Ureter (tissue), 1 donor: ENCODE measurements at places on chromosomes 4 and X. TPM values are rescaled to one million over a fixed set of nuclear protein-coding genes. Genes with fewer than 3 reads are reported as not detected.

ZAR1 gene
- total RNA-seq: not detected

NR0B1 gene
- total RNA-seq: not detected

FAM236D gene
- total RNA-seq: not detected

RASSF6 gene
- total RNA-seq: 41.7 TPM

MSN gene
- 134 TPM for total RNA-seq

CLIC2 gene
- total RNA-seq: 16.7 TPM

NPFFR2 gene
- 0.60 TPM for total RNA-seq

MMRN1 gene
- 32.3 TPM for total RNA-seq

- no peak for DNase-seq
These were observed 17.9 kb downstream of the UBE2K start for GRCh38 chr4:39715788-39716187.

- no peak for DNase-seq
These were observed 901 bp downstream of the JADE1 start for GRCh38 chr4:128810331-128810870.

- DNase-seq: no peak
These were observed 35.4 kb upstream of the TMEM184C start for GRCh38 chr4:147581606-147582350.

GRCh38 chrX:152897222-152898131, at the start of gene ZNF185:
TSS of gene ZNF185 (plus strand) at chrX:152898067. CDS start at chrX:152914490, 16,423 bp downstream.
- peak; percentile 76 for DNase-seq

GRCh38 chr4:78780093-78780492, 3.9 kb downstream of the BMP2K start:
- no peak for DNase-seq

- no peak for DNase-seq
These were observed 1.7 kb upstream of the METTL14 start for GRCh38 chr4:118683513-118683912.

- DNase-seq: no peak
These were observed at the start of gene CFAP47 for GRCh38 chrX:35919536-35920309. TSS of gene CFAP47 (plus strand) at chrX:35919734. CDS start at chrX:35919800, 66 bp downstream.

DNA sequence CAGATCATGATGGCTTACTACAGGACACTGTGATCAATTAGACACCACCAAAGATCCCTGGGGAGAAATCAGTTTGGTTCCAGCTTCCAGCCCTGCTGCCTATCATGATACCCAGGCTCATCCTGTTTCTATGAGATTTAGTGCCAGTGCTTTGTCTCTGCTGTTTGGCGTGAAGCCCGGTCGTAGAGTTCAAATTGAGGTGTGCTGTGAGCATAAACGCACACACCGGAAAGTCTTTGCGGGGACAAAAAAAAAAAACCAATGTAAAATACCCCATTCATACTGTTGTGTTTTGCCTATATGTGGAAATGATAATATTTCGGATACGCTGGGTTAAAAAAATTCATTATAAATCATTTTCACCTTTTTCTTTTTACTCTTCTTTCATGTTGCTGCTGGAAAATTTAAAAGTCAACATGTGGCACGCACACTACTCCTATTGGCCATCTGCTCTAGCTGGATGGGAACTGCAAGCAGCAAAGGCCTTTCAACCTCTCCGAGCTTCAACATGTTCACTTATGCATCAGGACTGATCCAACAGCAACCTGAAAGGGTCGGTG, 607 bp upstream of the DKC1 start:
- DNase-seq: no peak

- no peak for DNase-seq
These were observed 451 bp upstream of the FGD1 start for GRCh38 chrX:54496517-54496852.

DNA sequence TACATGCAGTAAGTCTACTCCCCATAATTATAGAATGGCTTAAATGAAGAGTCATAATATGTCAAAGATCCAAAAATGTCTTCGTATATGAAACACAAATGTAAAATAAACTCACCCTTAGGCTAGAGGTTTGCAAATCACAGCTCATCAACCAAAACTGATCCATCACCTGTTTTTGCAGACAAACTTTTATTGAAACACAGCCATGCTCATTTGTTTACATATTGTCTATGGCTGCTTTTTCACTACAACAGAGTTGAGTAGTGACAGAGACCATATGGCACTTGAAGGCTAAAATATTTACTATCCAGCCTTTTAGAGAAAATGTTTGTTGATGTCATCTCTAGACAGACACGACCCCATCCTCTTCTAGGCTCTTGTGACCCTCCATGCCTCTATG, 64.5 kb upstream of the GEMIN8 start:
- no peak for DNase-seq

DNA sequence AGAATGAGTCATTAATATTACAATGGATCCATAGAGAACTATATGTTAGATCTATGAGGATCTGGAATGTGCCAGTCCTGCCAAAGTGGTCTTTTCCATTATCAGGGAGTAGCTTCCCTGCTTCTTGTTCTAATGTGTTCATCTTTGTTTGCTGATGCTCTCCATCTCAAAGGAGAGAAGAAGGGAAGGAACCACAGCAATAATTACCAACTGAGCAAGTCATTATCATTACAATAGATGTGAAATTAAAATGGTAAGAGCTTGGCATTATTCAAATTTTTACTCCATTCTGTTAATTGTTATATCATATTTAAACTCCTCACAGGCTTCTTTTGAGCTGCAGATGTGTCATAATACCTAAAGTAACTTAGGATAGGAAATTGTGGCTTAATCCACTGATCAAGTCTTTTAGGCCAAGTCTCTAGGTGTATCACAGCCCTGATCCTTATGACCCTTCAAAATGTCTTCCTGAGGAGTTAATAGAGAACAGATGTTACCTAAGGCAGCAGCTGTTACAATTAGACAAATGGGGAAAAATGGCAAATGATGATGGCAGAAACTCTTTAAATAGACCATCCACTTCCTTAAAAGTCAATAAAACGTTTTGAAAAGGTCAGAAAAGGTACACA, 1492.7 kb upstream of the IGFBP7 start:
- DNase-seq: no peak

DNA sequence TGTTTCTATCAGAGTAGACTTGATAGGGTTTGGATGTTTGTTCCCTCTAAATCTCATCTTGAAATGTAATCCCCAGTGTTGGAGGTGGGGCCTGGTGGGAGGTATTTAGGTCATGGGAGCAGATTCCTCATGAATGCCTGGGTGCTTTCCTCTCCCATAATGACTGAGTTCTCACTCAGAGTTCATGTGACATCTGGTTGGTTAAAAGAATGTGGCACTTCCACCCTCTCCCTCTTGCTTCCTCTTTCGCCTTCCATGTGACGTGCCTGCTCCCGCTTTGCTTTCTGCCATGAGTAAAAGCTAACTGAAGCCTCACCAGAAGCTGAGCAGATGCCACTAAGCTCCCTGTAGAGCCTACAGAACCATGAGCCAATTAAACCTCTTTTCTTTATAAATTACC, 47.3 kb upstream of the SRPX start:
- no peak for DNase-seq

DNA sequence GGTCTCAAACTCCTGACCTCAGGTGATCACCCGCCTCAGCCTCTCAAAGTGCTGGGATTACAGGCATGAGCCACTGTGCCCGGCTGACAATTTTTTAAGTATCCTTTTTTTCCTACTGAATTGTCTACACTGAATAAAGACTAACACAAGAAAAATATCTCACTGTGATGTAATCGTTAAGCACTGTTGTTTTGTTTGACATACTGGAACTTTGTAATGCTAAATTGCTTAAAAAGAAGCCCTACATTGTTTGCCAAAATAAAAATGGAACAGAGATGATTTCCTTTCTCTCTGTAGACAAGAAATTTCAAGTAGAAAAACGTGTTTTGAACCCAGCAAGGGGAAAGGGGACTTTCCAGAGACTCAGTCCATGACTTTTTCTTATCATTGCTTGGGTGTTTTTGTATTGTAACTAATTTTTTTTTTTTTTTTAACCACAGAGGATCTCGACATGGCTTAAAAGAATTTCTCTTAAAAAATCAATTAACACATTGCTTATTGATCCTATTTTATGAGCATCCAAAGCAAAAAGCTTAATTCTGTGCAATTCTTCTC, 74.9 kb downstream of the TMEM156 start:
- DNase-seq: no peak

DNA sequence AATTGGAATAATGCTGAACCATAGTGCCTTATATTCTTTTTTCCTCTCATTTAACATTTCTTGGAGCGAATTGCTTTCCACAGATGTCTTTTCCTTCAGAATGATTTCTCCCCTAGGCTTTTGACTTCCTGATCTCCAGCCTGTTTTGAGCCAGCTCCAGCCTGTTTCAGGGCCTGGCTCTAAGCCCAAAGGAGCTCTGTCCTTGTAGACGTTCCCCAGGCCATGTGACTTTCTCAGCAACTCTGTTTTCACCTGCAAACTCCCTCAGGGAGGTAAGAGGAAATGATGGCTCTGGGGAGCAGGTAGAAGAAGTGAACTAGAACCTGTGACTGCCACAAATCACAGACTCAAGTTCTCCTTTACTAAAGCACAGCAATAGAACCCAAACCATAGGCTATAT, 89.1 kb downstream of the AKAP4 start:
- DNase-seq: no peak

DNA sequence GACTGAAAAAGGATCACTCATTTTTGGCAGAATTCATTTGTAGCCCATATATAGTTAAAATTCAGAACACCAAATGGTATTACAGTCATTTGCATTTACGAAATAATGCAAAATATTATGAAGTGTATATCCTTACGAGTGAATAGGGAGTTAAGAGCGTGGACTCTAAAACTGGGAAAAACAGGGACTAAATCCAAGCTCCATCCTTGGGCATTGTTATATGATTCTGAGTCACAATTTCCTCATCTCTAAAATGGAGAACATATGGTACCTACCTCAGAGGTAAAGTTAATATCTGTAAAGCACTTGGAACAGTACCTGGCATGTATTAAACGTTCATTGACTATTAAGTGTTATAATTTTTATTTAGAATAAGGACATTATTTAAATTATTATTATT, 106.3 kb downstream of the ZAR1 start:
- DNase-seq: no peak

DNA sequence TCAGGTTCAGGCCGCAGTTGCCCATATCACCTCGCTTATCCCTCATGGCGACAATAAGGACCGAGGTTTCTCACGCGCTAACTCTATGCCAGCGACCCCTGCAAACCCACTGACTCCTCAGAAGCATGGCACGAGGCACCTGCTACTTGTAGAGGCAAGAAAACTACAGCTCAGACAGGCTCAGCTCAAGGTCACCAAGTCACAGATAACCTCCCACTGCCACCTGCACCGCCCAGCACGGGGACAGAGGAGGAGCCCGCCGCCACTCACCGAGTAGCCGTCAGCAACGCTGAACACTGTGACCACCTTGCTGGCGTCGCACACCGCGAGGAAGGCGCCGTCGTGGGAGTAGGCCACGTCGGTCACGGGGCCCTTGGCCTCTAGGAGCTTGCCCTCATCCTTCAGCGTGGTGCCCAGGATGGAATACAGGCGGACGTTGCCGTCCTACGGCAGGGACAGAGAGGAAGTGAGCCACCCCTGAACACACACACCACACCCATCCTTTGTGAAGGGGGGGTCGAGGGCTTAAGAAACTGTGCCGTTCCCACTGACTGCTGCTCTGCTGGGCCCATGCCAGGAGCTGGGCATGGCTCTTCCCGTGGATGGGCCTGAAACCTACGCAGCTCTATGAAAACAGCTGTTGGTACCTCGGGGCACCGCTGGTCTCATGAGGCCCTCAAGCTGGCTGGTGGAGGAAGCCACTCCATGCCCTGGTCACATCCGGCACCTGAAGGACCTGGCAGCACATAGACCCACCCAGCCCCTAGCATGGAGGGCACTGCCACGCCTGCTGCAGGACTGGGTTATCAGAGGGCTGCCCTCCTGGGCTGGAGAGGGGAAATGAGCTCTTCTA, 38.9 kb downstream of the WDR1 start:
- no peak for DNase-seq

DNA sequence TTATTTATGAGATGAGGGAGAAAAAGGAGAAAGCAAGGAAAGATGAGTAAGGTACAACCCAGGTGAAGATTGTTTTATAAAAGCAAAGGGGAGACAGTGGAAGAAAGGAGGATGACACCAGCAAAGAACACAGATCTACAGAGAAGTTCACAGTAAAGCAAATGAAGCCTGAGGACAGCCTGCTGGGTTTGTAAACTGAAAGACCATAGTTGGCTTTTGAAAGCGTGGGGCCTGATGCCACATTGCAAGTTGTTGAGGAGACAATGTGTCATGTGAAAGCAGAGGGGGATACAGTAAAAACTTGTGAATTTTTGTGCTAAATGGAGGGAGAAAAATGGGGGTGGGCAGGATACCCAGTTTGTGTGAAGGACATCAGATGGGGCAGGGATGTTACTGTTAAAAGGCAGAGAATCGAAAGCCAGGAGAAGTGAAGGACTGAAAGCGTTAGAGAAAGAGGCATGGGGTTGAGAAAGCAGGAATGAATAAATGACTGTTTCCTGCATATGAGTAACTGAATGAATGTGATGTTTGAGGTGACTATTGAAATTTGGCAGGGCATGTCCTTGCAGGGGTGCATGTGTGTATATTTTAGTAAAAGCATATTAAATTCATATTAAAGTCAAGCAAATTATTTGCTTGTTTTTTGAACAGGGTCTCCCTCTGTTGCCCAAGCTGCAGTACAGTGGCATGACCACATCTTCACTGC, 69.6 kb downstream of the SPRY1 start:
- no peak for DNase-seq

DNA sequence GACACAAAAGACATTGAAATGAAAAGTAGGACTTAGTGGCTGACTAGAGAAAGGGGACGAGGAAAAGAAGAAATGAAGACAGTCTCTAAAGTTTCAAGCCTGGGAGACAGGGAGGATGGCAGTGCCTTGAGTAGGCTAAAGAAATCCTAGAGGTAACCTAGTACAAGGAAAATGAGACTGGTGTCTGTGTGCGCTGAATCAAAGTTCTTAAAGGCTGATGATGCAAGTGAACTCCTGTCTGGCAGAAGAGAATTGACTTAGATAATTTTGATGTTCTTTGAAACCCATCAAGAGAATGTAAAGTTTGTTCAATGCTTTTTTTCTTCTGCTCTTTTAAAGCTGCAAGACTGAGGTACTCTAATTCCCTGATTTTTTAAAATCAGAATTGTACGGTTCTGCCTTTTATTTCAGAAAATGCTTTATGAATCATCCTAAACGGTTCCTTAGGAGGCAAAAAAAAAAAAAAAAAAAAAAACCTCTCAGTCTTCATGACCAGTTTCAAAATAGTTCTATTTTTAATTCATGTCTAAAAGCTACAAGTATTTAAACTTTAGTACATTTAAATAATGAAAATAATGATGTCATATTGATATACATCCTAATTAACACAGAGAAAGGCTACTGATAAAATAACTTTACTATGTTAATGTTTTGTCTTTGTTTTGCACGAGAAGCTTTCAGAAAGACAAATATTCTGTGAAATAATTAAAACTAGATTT, 189.8 kb downstream of the PPP3CA start:
- DNase-seq: no peak

DNA sequence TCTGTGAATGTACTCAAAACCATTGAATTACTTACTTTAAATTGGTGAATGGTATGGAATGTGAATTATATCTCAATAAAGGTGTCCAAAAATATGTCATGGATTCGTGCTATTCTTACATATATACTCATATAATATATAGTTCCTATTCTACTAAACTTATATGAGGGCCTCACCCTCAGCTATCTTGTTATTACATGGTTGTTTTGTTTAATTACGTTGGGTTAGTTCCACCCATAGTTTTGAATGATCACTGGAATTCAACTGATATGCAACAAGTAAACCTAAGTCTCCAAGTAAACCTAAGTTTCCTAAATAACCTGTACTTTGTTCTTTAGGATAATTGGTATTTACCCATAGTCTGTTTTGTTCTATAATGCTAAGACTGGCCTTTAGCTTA, 30.6 kb upstream of the CD99L2 start:
- DNase-seq: no peak
